LHCN-M2 (cell line): ENCODE measurements at places on chromosomes 12 and 14. TPM values are rescaled to one million over a fixed set of nuclear protein-coding genes. Genes with fewer than 3 reads are reported as not detected.

The C14orf39 gene
- total RNA-seq: 1.2 and 1.4 TPM in 2 replicates

The DDX24 gene
- total RNA-seq: 155 and 171 TPM in 2 replicates

The MSRB3 gene
- 36.0 and 40.8 TPM in 2 replicates for total RNA-seq

The NOXRED1 gene
- 0.06 TPM in 1 of 2 replicates, not detected in the other for total RNA-seq

The RTN1 gene
- total RNA-seq: 0.63 and 1.1 TPM in 2 replicates

The FAM181A gene
- not detected in 2 replicates for total RNA-seq

The PIWIL1 gene
- total RNA-seq: not detected in 2 replicates

The AEBP2 gene
- total RNA-seq: 11.9 and 13.4 TPM in 2 replicates
